NCI-H460 (cell line): ENCODE measurements at places on chromosomes 11 and 22.
A peak's percentile ranks its signal among the peaks of the same experiment; 100 is the strongest.

GRCh38 chr22:46969491-46969890 lies 207.0 kb downstream of the TBC1D22A start:
- no peak for DNase-seq

- DNase-seq = no peak
These were observed 510.4 kb downstream of the BUD13 start for GRCh38 chr11:116262370-116262769.

GRCh38 chr11:45929486-45930030 lies 7.1 kb downstream of the LARGE2 start:
- DNase-seq = no peak

DNA sequence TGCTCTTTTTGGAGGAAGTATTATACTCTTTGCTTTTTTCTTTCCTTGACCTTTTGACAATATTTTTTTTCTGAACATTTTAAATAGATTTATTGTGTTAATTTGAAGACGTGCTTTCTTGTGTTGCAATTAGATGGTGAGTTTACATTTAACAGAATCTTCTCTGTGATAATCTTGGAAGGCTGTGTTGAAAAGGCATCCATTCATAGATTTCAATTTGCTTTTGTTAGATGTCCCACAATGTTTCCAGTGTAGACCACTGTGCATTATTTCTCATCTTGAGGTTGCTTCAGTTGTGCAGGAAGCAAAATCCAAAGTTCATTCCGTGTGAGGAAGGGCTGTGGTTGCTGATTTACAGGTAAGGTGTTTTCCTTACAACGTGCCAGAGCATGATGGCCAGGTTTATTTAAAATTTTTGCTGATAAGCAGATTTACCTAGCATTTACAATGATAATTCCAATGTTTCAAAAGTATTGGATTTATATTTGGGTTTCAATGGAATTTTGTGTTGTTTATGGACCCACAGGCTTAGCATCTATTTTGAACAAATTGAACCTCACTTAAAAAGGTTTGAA lies 4.1 kb upstream of the OR5J2 start:
- no peak for DNase-seq

- no peak for DNase-seq
These were observed 66.0 kb downstream of the TBC1D22A start for GRCh38 chr22:46828323-46828900.

- no peak for DNase-seq
These were observed 17.4 kb downstream of the ARVCF start for GRCh38 chr22:19998991-19999820.

GRCh38 chr22:37334859-37335805 lies 52.8 kb downstream of the CYTH4 start:
- no peak for DNase-seq

DNA sequence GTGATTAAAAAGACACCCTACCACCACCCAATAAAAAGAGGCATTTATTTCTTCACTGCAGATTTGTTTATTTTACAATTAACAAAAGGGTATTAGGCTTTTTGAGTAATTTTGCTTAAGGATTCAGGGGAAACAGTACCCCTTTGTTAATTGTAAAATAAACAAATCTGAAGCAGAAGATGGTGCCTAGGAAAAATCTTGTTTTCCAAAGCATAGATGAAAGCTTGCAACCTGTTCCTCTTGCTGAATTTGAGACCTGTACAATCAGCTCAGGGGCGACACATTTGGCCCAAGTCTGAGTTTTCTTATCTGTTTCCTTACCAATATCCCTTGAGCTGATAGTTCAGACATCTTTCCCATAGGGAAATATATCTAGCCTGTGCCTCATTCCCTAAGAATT lies 171.9 kb downstream of the GRIA4 start:
- no peak for DNase-seq

DNA sequence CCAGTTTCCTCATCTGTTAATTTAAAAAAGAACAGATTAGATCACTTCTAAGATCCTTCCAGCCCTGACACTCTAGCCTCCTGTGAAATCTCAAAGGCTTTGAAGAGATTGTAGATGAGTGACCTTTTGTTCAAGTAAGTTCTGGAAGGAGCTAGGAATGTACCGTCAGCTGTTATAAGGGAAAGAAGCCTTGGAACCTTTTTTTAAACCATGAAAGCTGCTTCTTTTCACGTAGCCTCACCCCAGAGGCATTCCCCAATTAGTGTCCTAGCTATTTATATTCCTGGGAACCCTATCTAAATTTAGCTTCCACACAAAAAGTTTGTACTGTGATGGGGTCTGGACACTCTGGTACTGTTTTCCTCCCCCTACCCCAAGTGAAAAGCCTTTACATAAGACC lies 35.8 kb upstream of the SLN start:
- no peak for DNase-seq

GRCh38 chr11:65429724-65430405 lies 7.3 kb downstream of the NEAT1 start:
- DNase-seq = peak; percentile 54

- DNase-seq = no peak
These were observed 71.2 kb downstream of the MYO7A start for GRCh38 chr11:77199137-77199745.

GRCh38 chr22:45450101-45450785 lies 36.8 kb downstream of the RIBC2 start:
- DNase-seq = no peak

DNA sequence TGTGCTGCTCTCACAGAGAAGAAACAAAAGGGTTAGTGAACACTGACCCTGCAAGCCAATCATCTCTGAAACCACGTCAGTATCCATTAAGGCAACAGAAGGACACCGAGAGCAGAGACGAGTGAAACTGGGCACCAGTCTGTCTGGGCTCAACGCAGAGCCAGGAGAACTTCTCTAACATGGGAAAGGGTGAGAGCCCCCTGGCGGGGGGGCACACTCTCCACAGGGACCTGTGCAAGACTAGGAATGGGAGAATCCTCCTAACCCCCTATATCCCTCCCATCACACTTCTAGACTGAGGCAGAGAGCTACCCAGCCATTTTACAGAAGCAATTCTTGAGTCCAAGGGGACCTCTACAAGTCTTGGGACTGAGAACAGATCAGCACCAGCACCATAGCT lies 285.8 kb downstream of the SOX6 start:
- no peak for DNase-seq

DNA sequence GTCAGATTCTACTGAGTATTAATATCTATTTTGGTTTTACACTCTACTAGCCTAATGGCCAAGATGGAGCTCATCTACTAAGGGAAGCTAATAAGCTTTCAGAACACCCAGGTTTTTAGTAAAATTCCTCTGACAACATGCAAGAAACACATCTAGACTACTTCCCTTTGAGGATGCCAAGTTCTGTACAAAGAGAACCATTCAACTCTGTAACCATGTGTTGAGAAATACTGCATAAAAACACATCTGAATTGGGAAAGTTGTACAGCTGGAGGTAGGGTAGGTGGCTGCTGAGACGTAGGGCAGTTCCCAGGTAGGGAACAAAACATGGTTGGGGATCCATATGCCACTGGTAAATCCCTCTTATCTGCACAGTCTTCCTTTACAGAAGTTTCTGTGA lies 66.2 kb downstream of the SC5D start:
- DNase-seq = no peak

- no peak for DNase-seq
These were observed 150.2 kb upstream of the B3GAT1 start for GRCh38 chr11:134562196-134562595.

GRCh38 chr22:28730179-28730578 lies 11.4 kb downstream of the CHEK2 start:
- no peak for DNase-seq

DNA sequence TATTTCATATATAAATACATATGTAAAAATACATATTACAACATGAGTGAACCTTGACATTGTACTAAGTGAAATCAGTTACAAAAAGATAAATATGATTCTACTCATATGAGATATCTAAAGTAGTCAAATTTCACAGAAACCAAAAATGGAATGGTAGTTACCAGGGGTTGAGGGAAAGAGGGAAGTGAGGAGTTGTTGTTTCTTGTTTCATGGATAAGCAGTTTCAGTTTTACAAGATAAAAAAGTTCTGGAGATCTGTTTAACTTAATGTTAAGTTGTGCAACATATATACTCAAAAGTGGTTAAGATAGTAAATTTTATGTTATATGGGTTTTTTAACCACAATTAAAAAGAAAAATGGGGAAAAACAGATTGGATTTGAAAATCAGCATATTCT lies 107.7 kb downstream of the ELP4 start:
- DNase-seq = no peak

GRCh38 chr22:36349726-36350125 lies 38.0 kb downstream of the MYH9 start:
- no peak for DNase-seq

DNA sequence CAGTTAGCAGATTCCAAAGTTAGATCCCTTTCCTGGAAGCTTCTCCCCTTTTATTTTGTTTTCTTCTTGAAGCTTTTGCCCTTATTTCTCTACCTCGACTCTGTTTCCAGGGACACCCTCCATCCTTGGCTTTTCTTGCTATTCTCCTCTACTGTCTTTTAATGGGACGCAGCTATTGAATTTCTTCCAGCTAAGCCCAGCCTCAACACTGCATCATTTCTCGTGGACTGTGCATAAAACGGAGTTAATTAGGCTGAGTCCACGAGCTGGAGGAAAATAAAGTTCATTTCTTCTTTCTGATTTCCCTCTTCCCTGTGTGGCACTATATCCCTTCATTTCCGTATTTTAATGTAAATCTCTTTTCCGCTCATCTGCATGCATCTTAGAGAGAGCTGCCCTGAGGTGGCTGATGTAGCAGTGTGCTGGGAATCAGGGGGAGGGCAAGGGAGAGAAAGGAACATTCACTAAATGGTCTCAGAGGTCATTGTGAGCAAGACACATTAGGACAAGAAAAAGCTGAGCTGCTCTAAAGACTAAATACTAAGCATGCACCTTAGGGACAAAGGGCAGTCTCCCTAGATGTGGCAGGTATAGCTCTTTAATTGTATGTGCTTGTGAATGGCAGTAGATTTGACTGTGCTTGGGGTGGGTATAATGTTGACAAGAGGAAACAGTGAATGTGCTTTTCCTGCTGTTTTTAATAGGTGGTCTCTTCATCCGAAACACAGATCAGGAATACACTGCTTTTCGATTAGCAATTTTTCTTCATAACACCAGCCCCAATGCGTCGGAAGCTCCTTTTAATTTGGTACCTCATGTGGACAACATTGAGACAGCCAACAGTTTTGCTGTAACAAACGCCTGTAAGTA lies 1.9 kb downstream of the GRIA4 start:
- DNase-seq = no peak

GRCh38 chr11:121996574-121996973 lies 119.4 kb downstream of the BLID start:
- no peak for DNase-seq
